ENCODE measurements at places on chromosomes 2 and 18.

- no peak for DNase-seq
Observed at GRCh38 chr2:196275646-196276352, 104.4 kb upstream of the STK17B start.

DNA sequence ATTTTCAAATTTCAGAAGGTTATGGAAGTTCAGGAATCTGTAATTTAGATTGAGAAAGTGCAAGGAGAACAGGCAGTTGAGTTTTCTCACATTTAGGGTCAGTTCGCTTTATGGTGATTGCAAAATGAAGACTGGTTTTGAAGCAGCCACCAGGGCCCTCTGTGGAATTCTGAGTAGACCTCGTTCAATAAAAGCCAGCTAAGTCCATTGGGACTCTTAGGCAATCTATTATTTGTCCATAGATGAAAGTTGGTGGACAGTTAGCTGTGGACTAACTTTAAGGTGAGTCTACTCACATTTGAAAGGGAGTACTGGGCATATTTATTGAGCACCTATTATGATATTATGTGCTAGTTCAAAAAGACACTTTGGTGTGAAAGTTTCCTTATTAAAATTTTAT, 266.3 kb upstream of the LINC00305 start:
- DNase-seq = no peak

DNA sequence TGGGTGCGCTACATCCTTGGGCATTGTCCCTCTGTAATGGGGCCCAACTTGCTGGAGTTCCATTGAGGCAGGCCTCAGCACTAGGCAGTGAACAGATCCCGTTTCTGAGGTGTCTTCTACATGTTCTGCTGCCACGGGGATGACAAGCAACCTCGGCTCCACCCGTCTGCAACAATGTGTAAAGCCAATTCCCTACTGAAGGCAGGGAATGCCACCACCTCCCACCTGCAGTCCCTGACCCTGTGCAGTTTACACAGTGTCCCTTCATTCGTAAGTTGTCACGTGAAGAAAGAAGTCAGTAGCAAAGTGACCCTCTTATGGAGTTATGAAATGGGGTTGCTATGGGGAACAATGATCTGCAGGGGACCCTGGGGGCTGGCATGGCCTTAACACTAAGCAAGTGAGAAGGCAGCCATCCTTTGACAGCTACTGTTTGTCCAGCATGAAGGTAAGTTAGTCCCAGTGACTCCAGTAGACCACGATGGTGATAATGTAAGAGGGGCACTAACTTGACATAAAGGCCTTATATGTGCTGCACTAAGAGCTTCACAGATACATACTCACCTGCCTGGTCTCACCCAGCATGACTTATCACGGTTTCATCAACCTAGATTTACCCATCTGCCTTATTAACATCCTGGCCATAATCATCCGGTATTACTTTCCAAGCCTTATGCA, 130.6 kb upstream of the ZSWIM2 start:
- DNase-seq = no peak

GRCh38 chr18:4352746-4353551, 102.2 kb downstream of the DLGAP1 start:
- DNase-seq = no peak

DNA sequence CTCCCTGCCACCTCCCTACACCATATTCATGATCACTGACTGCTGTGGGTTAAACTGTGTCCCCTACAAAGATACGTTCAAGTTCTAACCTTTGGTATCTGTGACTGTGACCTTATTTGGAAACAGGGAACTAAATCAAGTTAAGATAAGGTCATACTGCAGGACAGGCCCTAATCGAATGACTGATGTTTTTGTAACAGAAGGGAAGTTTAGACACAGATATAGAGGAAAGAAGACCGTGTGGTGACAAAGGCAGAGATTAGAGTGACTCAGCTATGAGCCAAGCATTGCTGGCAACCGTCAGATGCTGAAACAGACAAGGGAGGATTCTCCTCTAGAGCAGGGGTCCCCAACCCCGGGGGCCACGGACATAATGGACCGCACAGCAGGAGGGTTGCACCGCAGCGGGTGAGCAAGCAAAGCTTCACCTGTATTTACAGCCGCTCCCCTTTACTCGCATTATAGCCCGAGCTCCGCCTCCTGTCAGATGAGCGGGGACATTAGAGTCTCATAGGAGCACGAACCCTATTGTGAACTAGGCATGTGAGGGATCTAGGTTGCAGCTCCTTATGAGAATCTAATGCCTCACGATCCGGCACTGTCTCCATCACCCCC, 28.9 kb upstream of the RNF152 start:
- no peak for DNase-seq

GRCh38 chr18:58556331-58557007, 72.4 kb downstream of the ALPK2 start:
- DNase-seq = no peak

GRCh38 chr2:181876614-181877063, 14.9 kb upstream of the ITPRID2 start:
- no peak for DNase-seq

DNA sequence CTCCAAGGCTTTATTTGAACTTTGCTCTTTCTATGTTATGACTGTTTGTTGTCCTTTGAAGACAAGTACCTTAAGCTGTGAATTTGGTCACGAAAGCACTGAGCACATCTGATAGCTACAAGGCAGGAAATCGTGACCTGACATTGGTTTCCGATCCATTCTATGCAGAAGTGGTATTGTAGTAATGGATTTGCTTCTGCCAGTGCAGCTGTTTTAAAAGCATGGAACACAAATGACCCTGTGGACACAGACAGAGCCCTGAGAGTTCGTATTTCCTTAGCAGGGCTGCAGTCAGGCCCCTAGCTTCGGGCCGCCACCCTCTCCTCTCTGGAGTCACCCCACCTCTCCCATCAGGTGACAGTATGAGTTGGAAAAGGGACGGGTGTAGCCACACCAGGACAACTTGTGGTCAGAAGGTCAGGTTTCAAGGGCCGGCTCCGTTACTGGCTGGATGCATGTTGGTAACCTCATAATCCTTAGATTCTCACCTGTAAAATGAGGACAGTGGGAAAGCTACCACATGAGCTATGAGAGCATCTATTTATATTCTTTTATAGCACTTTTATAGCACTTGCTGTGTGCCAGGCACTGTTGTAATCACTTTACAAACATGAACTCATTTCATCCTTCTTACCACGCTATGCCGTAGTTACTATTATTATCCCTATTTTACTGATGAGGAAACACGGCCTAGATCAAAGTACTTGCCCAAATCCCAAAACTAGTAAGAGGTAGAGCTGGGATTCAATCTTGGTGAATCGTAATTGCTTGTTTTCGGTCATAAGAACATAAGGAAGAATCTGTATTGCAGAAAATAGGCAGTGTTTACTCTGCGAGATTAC, 70.2 kb downstream of the SPATS2L start:
- DNase-seq = no peak

DNA sequence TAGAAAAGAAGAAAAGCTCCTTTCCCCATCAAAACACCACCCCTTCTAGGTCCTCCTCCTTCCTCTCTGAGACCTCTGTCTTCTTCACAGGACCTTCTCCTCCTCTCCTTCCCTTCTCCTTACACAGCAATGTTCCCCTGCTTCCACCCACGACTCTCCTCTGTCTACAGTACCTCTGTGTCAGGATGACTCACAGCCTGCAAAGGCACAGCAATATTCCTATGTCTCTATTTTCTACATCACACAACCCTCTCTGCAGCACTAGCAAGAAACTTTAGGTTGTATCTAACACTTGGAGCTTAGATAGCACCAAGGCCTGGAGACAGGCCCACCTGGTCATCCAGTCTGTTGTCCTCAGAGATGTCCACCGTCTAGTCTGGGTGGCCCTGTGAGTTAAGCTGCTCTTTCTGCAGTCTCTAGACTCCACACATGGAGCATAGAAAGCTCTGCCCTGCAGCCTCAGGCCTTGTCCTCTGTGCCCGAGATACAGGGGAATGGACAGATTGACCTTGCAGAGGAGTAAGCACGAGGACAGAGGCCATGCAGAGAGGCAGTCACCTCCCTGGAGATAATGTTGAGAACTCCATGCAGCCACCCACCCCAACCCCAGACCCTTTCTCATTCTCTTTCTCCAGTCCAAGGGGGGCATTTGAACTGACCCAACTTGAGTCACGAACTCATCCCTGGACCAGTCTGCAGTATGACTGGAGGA, 212.0 kb downstream of the TNS1 start:
- DNase-seq = no peak

DNA sequence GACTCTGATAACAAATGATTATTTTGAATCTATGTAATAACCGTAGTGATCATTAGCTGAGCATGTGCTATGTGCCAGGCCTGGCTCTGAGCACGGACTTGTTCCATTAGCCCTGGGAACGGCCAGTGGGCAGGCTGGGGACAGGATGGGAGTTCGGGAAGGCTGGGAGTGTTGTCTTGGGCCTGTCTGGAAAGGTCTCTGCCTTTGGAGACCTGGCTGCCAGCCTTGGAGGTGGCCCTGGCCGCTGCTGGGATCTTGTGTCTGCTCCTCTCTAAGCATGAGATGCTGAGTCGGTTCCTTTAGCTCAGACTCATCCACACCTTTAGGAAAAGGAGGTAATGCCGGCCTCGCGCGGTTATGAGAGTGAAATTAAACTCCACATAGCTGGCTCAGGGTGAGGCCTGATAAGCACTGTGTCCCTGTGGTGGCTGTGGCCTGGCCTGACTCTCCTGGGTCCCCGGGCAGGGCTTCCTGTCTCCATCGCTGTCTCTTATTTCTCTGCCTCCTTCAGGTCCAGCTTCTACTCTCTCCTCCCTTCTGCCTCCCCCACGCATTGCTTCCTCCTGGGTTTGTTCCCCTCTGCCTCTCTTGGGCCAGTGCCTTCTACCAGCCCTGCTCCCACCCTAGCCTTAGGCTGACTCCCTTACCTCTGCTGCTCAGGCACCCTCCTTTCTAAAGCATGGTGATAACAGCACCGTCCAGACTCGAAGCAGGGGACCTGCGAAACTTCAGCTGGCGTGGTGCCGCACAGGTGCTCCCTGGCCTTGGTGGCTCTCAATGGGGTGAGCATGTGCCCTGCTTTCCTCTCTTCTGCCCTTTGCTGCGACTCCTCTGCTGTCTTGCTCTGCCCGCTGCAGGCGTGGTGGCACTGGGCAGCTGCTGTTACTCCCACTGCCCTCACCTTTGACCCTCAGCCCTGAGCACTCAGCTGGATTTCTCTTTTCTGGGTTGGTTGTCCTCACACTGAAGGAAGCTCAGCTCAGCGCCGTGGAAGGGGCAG, 41.8 kb downstream of the NCK2 start:
- no peak for DNase-seq

DNA sequence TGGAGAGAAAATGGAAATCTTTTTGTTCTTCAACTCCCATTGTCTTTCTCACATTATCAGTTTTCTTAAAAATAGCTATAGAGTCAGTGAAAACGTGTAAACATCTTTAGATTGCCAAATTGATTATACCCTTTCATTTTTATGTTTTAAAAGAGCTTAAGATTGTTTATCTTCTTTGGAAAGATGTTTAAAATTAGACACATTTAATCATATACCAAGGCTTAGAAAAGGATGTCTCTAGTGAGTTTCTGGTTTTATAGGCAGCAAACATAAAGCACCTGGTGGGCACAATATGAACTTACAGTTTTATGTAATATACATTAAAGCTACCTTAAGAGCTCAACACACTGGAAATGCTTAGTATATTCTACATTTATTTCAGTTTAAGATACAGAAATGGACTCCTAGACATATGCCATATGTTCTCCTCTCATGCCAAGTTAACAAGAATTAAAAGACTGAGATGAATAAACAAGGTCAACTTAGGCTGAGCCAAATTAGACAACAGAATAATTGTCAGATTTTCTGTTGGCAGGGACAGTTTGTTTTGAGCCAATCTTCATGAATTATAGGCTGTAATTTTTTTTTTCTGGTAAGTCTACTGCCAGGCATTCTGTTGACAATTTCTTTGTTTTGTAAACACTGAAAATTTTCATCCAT, 112.7 kb downstream of the OTX1 start:
- no peak for DNase-seq

DNA sequence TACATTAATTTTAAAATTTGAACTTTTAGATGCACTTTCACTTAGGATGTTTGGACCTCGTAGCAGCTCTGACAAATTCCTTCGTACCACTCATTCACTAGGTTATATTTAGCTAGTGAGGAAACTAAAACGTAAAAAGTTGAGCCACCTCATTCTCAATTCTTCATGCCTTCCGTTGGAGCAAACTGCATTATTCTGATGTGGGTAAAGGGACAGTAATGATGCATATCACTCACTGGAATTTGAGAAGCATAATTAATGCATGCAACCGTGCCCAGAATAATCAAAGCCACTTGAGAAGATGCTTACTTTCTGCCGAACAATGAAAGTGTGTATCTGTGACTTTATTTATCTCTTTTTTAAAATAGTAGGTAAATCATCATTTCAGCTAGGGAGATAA, 2.2 kb downstream of the CNOT9 start:
- DNase-seq = no peak

DNA sequence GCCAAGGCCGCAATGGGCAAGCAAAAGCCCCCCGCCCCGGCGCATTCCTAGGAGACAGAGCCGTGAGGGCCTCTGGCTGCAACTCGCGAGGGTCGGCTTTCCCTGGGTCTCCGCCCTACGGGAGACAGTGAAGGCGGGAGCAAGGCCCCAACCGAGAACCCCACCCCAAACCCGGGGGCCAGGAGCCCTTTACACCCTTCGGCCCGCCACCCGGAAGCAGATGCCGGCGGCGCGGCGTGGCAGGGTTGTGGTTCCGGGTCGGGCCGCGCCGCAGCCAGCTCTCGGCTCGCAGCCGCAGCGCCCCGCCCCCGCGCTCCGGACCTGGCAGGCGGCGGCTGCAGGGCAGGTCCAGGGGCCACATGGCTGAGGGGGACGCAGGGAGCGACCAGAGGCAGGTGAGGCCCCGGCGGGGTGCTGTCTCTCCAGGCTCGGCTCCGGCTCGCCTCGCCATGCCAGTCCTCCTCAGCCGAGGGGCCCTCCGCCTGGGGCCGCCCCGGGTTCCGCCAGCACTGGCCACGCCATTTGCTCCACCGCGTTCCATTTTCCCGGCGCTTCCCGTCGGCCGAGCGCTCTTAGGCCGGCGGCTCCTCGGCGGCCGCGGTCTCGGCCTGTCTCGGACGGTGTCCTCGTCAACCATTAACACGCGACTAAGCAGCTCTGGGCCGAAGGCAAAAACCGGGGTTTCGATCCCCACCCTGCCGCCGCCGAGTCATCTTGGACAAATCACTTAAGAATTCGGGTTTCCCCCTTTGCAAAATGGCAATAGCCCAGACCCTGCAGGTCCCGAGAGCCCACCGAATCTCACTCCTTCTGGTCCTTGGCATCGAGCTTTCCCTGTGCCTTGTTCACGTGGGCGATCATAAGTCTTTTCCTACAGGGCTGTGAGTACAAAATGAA, at the start of gene IMPACT:
TSS of gene IMPACT (plus strand) at position 273 of the 897 bp plus-strand sequence. CDS start at position 360, 87 bp downstream.
- DNase-seq = peak; percentile 60

GRCh38 chr2:113755035-113755834, 1.2 kb downstream of the SLC35F5 start:
- no peak for DNase-seq

DNA sequence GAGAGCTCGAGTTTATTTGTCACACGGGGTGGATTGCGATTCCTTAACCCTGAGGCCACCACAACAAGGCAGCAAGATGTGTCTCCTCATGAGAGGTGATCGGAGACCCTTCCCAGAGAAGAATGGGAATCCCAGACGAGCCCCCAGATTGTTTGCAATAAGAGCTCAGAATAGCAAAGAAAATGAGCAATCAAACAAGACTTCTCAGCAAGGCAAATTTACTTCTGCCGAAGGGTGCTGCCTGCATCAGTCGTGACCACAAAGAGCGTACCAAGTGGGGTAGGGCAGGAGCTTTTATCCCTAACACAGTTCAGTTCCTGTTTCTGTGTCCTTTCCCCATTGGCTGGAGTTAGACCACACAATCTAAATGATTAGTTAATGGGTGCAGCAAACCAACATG, 237.5 kb upstream of the SYT4 start:
- no peak for DNase-seq

Measured in stimulated activated CD8-positive, alpha-beta memory T cell treated with anti-CD3 and anti-CD28 coated beads, Interleukin-15, amount 100 ng/mL, for 24 hours (primary cell).